Fibroblast of lung (primary cell): ENCODE measurements at places on chromosomes 3 and 15.

GRCh38 chr3:172140499-172141391 lies 101.4 kb downstream of the FNDC3B start:
- no peak overlapping the region for H3K4me3 ChIP-seq
- peak; percentile 98 for DNase-seq

DNA sequence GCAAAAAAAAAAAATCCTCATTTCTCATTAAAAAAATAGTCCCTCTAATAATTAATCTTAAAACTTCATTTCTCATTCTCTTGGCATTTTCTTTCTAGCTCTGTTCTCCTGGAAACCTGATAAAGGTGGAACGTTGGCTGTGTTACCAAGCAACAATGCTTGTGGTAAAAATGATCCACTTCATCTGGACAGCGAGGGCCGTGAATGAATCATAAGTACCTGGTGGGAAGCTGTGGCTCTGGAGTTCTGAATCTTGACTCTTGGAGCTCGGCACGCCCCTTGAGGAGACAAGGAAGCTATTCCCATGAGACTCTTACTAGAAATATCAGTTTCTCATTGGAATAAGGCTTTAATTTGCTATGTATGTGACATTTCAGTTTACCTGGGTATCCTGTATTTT lies 32.5 kb downstream of the BCL2L10 start:
- H3K4me3 ChIP-seq: no peak overlapping the region
- no peak overlapping the region for H3K27ac ChIP-seq
- no peaks in the 10 kb centered on the region for H3K36me3 ChIP-seq

DNA sequence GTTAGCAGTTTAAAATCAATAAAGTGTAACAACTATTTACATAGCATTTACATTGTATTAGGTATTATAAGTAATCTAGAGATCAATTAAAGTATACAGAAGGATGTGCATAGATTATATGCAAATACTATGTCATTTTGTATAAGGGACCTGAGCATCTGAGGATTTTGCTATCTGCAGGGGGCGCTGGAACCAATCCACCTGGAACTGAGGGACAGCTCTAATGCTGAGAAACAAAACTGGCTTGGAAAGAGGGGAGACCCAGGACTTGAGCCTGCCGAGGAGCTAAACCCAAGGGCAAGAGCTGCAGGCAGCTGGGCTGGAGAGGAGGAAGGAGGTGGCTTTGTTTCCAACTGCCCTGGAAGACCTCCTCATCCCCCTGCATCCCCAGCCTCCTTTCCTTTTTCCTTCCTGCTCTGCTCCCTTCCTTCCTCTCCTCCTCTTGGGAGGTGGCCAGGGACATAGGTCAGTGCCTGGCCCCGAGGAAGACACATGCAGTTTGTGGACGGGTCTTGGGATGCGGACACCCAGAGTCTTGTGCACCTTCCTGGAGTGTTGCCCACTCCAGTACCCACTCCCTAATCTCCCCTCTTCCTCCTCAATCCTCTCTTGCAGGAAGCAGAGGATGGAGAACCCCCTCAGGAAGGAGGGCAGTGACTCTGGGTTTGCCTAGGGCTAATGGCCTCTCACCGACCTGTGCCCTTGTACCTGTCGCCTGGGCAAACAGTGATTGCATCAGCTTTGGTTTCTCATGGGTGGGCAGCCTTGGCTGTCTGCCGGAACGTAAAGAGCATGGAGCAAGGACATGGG lies 825 bp upstream of the RTP3 start:
- peaks cover 6% of the 10 kb centered on the region for H3K4me1 ChIP-seq
- H3K27me3 ChIP-seq: no peaks in the 10 kb centered on the region
- H3K4me3 ChIP-seq: no peak overlapping the region
- no peak overlapping the region for H3K27ac ChIP-seq
- H3K36me3 ChIP-seq: no peaks in the 10 kb centered on the region

DNA sequence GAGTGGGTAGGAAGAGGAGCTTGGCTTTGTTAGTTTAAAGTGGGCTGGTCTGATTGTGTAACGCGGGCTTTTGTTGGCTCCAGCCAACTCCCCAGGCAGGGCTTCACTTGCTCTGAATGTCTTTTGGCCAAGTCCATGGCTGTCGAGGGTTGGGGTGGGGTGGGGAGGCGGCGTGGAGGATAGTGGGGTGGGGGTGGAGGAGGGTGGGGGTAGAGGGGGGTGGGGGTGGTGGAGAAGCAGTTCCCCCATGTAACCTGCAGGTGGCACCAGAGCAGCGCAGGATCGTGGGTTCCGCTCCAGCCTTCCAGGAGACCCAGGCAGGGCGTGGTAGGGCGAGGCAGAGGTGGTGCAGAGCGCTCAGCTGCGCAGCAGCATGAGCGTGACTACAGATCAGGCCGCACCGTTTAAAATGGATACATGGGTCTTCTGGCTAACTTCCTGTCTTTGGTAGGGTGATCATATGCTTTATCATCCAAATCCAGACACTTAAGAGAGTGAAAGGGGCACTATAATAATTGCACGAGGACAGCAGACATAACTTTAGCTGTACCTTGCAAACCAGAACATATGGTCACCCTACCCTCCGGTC lies 28.3 kb downstream of the GOLGA6A start:
- H3K4me3 ChIP-seq: no peak overlapping the region
- H3K27me3 ChIP-seq: peaks cover 2% of the 10 kb centered on the region
- no peaks in the 10 kb centered on the region for H3K36me3 ChIP-seq
- no peak overlapping the region for H3K27ac ChIP-seq

DNA sequence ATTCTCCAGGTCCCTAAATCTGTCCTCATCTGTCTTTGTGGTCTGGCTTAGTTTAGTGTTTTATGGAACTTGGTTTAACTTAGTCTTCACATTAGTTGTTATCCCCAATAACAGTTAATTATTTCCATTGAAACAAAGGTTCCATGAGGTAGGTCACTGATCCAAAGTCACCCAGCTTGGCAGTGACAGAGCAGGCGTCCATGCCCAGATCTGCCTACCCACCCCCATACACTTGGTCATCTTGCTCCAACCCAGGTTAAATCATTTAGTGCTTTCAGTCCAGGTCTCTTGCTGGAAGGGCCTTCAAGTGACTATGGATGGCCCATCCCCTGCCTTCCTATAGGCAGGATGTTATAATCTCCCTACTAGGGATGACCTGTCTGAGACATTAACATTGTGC lies 127.4 kb downstream of the MYRIP start:
- H3K4me1 ChIP-seq: no peaks in the 10 kb centered on the region
- H3K27me3 ChIP-seq: no peaks in the 10 kb centered on the region
- no peaks in the 10 kb centered on the region for H3K36me3 ChIP-seq
- no peak overlapping the region for H3K4me3 ChIP-seq

DNA sequence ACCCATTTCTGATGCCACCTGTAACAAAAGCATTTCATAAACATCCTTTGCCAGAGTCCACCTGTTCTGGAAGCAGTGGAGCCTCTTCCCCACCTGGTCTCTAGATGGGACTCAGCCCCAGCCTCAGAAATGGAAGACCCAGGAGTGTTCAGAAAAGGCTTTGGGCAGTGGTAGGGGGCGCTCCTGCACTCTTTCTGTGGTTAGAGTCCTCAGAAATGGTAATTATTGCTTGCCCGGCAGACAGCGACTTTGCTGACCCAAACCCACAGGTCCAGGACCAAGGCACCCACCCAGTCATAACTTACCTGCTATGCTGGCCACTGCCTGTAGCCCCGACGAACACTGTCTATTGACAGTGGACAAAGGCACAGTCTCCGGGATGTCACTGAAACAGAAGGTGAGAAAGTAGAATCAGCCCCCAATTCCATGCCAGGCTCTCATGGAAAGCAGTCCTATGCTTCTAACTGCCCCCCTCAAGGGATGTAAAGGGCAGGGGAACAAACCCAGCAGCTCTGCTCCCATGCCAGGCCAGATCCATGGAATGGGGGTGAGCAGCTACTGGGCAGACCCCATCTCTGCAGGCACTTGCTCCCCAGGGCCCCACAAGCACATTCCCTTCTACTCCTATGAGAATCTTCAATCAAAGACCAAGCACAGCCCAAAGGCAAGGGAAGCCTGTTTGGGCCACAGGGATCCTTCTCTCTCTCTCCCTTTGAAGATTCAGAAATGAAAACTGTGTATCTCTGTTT lies 5.1 kb downstream of the ACAA1 start:
- peak; percentile 25 for DNase-seq
- H3K4me3 ChIP-seq: no peak overlapping the region
- no peak overlapping the region for H3K27ac ChIP-seq
- H3K4me1 ChIP-seq: no peaks in the 10 kb centered on the region

GRCh38 chr15:85582131-85583079 lies 202.0 kb downstream of the AKAP13 start:
- peaks cover 6% of the 10 kb centered on the region for H3K4me1 ChIP-seq
- H3K27me3 ChIP-seq: no peaks in the 10 kb centered on the region
- DNase-seq: peak; percentile 58
- peak overlapping the region; percentile 78 for H3K27ac ChIP-seq
- H3K4me3 ChIP-seq: peak overlapping the region; percentile 29

GRCh38 chr3:28590860-28591259 lies 242.2 kb upstream of the AZI2 start:
- peak; percentile 34 for DNase-seq
- H3K4me1 ChIP-seq: no peaks in the 10 kb centered on the region
- no peak overlapping the region for H3K27ac ChIP-seq
- no peaks in the 10 kb centered on the region for H3K27me3 ChIP-seq

DNA sequence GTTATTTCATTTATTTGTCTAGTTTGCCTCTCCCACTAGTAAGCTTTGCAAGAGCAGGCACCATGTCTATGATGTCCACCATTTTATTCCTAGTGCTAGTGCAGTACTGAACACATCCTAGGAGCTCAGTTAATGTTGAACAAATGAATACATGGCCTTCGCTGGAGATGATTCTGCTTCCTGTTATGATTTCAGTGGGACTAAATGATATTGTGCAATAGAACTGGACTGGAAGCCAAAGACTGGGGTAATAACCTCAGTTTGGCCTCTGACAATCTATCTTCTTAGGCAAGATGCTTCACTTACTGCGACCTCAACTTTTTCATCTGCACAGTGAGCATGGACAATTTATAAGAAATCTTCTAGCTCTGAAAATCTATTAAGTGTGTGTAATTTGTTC lies 191.3 kb downstream of the ADAMTSL3 start:
- H3K4me3 ChIP-seq: no peak overlapping the region
- DNase-seq: peak; percentile 99
- peak overlapping the region; percentile 66 for H3K27ac ChIP-seq

DNA sequence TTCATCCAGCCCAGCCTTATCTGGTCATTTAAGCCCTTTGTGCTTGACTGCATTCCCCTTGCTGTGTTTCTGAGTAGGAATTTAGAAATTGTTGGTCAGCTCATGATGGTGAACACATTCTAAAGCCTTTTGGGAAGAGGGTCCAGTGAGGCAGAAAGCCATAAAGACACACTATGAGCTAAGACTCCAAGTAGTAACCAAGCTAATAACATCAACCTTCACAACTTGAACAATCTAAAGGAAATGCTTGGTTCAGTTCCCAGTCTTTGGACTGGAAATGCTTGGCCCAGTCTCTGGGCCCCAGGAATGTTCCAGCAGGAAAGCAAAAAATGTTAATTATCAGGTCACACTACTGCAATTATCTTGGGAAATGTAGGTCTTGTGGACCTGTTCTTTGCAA lies 7.7 kb downstream of the PLSCR1 start:
- peaks cover 2% of the 10 kb centered on the region for H3K4me1 ChIP-seq
- no peaks in the 10 kb centered on the region for H3K27me3 ChIP-seq
- H3K4me3 ChIP-seq: no peak overlapping the region
- no peaks in the 10 kb centered on the region for H3K36me3 ChIP-seq

GRCh38 chr3:7518026-7518425 lies 657.1 kb downstream of the GRM7 start:
- H3K4me3 ChIP-seq: no peak overlapping the region
- H3K27me3 ChIP-seq: no peaks in the 10 kb centered on the region
- no peaks in the 10 kb centered on the region for H3K36me3 ChIP-seq
- no peaks in the 10 kb centered on the region for H3K4me1 ChIP-seq
- no peak for DNase-seq

- no peak overlapping the region for H3K4me3 ChIP-seq
- DNase-seq: no peak
- no peaks in the 10 kb centered on the region for H3K36me3 ChIP-seq
- no peaks in the 10 kb centered on the region for H3K27me3 ChIP-seq
Measured at GRCh38 chr3:153150991-153151390, 11.0 kb upstream of the RAP2B start.

GRCh38 chr3:52313188-52313773 lies 2.8 kb upstream of the DNAH1 start:
- H3K36me3 ChIP-seq: no peaks in the 10 kb centered on the region
- H3K27ac ChIP-seq: no peak overlapping the region
- H3K27me3 ChIP-seq: no peaks in the 10 kb centered on the region
- peaks cover 7% of the 10 kb centered on the region for H3K4me1 ChIP-seq

- peaks cover 3% of the 10 kb centered on the region for H3K4me1 ChIP-seq
- no peaks in the 10 kb centered on the region for H3K36me3 ChIP-seq
- peak; percentile 12 for DNase-seq
- no peak overlapping the region for H3K4me3 ChIP-seq
- no peak overlapping the region for H3K27ac ChIP-seq
- no peaks in the 10 kb centered on the region for H3K27me3 ChIP-seq
Measured at GRCh38 chr3:112822064-112823055, 24.3 kb downstream of the CD200R1L start.

DNA sequence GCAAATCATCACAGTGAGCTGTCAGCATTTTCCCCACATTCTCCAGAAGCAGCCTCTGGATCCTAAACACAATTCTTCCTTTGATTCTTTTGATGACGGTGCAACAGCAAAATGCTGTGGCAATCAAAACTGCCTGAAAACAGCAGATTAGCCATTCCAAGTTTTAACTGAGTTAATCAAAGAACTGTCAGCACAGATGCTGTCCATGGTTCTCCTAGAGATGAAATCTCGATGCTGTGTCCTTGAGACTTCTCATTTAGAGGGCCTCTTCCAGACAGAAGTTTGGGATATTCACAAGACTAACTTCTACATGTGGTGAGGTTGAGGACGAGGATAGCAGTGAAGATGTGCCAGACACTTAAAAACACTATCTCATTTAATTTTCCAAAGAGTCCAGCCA lies 50.4 kb upstream of the GYG1 start:
- no peaks in the 10 kb centered on the region for H3K36me3 ChIP-seq
- no peak overlapping the region for H3K27ac ChIP-seq
- no peak for DNase-seq
- H3K4me1 ChIP-seq: no peaks in the 10 kb centered on the region
- no peaks in the 10 kb centered on the region for H3K27me3 ChIP-seq

DNA sequence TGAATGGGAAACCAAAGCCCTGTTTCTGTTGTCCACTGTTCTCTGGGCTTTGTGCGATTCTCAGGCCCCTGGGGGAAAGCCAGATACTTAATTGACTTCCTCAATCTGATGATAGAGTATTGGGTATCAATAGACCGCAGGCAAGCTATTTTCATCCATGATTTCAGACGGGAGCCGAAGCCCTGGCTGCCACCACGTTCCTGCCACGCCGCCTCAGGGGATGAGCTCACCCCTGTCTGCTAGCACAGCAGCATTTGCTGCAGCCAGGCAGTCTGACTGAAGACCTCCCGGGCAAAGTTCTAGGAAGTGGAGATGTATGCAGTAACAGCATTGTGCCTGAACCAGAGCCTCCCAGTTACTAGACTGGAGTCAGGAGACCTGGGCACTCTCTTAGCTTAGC lies 69.8 kb downstream of the ISG20 start:
- H3K4me3 ChIP-seq: no peak overlapping the region
- no peak for DNase-seq
- no peaks in the 10 kb centered on the region for H3K36me3 ChIP-seq
